ENCODE measurements at places on chromosomes 6 and 20.

- DNase-seq: peak; percentile 8
These were observed 106.7 kb upstream of the RREB1 start for GRCh38 chr6:7000825-7001777.

DNA sequence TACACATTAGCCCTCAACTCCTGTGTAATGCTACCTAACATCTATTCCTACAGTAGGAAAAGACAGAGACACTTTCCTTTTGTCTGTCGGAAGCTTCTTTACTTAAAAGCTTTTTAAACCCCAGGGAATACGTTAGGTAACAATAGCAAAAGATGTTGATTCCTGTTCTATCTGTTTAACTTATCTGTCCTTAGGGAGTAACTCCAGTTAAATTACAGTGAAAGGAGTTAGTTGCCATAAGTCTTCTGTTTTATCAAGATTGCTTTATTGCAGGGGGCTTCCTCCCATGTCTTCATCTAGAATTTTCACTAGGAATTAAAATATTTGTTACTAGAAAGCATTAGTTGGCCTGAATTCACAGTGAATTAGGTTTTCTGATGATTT is 26.2 kb downstream of the TOP1 start:
- DNase-seq: no peak

- no peak for DNase-seq
These were observed 147.2 kb downstream of the VEGFA start for GRCh38 chr6:43916924-43917877.

GRCh38 chr20:51318058-51318949 is 224.2 kb downstream of the NFATC2 start:
- DNase-seq: no peak

DNA sequence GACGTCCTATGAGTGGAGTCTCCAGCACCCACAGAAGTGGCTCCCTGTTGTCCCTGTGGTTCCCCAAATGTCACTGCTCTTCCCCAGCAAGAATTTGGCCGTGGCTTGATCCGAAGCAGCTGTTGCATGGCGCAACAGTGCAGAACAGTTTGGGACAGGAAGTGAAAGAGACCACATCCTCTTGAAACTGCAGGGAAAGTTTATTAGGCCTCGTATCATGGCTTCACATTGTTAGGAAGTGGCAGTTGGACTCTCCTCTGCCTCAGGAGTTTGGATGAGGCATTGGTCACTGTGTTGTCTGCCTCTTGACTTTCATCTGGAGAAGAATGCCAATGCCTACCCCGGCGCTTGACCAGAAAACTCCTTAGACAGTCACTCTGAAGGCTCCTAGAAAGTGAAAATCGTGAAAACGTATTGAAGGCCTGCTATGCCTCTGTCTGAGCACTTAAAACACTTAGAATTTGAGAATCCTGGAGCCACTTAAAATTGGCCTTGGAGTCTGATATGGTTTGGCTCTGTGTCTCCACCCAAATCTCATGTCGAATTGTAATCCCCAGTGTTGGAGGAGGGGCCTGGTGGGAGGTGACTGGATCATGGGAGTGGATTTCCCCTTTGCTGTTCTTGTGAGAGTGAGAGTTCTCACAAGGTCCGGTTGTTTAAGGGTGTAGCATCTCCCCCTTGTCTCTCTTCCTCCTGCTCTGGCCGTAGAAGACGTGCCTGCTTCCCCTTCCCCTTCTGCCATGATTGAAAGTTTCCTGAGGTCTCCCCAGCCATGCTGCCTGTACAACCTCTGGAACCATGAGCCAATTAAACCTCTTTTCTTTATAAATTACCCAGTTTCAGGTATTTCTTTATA is 334.9 kb upstream of the JARID2 start:
- no peak for DNase-seq

- no peak for DNase-seq
These were observed 279.3 kb upstream of the TCF21 start for GRCh38 chr6:133609415-133610226.

DNA sequence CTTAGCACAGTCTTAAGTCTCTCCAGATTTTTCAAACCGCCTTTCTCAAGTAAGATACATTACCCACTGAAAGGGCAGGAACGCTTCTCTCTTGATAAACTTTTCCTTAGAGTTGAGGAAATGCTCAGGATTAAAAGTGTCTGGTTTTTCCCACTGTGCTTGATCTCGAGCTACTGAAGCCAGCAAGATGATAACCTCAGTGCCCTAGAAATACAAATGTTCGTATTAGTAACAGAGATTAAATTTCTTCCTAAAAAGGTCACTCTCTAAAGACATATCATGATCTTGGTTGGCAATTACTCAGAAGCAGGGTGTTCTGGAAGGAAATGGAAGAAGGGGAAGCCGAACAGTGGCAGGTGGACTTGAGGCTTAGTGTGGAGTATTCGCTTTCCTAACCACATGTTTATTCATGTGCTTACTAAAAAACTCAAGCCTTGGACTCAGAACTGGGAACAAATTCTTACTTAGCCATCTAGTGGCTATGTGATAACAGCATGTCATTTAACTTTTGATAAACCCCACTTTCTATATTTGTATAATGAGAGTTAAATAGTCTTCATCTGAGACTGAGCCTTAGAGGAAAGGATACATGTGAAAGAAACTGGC is 20.1 kb downstream of the C6orf141 start:
- DNase-seq: peak; percentile 14

DNA sequence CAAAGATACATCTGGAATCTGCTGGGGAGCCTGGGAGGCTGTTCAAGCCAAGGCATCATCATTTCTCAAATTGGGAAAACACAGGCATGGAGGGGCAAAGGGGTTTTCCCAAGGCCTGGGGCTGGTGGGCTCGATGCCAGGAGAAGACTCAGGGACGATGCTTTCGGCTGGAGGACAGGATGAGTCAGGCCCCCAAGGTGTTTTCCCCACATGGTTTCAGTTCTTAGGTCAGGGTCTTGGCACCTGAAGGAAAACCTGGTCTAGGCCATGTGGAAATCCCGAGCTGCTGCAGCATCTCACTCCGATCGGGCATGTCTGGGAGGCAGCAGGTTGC is 348.1 kb downstream of the CDC5L start:
- DNase-seq: no peak
